GM18507 (cell line): ENCODE measurements at places on chromosomes 4 and X.

- DNase-seq = no peak
Measured at GRCh38 chr4:150934022-150934421, 81.1 kb downstream of the LRBA start.

GRCh38 chr4:148866666-148867065 is 424.5 kb upstream of the NR3C2 start:
- no peak for DNase-seq

DNA sequence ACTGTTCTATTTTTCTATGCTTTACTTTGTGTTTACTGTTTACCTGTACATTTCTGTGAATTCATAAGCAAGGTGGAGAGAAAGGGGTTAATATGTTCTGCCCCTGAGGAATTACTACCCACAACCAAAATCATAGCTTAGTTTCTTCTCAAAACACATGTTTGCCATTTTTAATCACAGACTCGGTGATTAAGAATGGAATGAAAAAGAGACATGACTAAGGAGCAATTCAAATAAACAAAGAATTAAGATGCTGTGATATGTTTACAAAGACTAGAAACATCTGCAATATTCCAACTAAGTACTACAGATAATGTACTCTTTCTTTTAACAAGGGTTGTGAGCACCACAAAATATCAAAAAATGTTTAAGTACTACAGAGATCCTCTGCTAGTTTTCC is 11.7 kb upstream of the FAT4 start:
- no peak for DNase-seq

DNA sequence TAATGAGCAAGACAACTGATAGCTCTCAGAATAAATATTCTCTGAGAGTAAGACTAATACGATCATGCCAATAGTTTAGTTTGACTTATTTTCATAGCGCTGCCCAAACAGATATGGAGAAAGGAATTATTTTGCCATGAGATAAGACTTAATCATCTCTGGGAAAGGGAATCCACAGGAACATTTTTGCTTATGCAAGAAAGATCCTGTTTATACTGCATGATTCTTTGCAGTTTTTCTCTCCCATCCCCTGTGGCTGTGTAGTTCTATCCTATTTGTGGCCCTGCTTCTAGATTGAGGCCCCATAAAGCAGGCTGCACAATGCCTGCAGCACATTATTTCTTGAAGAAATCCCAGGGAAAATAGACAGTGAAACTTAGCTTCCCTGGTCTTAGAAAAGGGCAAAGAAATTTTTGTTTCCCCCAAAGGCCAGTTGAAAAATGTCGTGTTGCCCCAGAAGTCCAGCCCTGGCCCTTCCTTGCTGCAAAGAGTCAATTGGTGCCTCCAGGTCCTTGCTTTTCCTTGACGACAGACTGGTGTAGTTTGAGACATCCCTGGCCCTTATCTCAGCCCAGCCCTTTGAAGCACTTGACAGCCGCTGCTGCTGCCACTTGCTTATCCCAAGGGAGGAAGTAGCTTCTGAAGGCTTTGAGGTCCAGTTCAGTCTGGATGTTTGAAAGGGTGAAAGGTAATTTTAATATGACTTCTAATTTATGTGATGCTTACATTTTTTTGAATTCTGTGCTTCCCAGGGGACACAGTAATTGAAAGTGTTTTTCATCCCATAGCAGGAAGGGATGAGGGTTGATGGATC is 45.0 kb upstream of the SH3RF1 start:
- DNase-seq = no peak

GRCh38 chrX:104370089-104370488 is 115.4 kb upstream of the ESX1 start:
- no peak for DNase-seq

DNA sequence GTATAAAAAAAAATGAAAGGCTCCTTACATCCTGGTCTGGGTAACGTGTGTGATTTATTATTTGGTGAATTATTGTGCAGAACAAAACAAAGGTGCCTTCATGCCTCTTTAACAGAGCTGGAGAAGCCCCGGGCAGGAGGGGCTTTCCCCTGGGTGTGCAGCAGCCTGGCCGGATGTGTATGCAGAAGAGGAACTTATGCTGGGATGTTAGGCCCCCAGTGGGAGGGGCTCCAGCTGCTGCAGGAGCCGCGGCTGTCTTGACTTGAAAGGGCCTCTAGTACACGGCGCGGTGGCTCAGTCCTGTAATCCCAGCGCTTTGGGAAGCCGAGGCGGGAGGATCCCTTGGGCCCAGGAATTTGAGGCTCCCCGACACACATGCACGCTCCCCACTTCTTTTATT is 16.0 kb downstream of the CCNQ start:
- DNase-seq = peak; percentile 63

- DNase-seq = no peak
Measured at GRCh38 chrX:154372612-154373022, 1.8 kb downstream of the FLNA start.

DNA sequence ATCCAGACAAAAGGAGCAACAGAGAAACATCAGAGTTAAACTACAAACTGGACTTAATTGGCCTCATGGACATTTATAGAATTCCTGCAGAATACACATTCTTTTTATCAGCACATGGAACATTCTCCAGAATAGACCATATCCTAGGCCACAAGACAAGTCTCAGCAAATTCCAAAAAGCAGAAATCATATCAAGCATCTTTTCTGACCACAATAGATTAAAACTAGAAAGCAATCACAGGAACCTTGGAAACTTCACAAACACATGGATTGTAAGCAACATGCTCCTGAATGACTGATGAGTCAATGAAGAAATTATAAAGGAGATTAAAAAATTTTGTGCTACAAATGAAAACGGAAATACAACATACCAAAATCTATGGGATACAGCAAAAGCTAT is 526.7 kb downstream of the PCDH7 start:
- no peak for DNase-seq

DNA sequence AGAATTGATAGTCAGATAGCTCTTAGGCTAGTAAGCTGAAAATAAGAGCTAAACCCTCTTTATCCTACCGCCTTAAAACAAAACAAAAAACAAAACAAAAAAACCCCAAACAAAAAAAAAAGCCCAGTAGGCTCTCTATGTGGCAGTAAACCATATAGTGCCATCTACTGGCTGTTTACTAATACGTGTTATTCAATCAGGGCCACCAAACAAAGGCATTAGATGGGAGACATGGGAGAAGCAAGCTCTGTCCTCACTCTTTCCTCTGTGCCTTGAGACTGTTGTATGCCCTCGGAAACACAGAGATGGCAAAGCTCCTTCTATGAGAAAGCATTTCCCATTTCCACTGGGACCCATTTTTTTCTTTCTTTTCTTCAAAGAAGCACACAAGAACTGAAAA is 148.8 kb upstream of the MID1 start:
- DNase-seq = no peak

DNA sequence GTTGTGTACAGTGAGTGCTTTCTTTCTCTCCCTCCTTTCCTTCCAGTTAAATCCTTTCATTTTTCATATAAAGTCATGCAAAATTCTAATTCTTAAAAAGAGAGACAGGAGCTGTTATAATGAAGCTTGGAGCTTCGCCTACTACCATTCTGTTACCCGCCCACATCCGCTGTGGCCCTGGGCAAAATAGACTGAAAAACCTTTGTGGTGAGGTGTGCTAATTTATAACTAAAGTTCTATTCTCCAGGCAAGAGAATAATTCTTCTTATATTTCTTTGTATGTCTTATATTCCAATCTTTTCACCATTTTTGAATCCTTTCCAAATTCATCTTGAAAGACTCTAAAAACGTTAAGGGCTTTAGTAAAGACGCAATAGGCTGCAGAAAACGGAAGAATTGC is 7.0 kb downstream of the QRFPR start:
- no peak for DNase-seq

DNA sequence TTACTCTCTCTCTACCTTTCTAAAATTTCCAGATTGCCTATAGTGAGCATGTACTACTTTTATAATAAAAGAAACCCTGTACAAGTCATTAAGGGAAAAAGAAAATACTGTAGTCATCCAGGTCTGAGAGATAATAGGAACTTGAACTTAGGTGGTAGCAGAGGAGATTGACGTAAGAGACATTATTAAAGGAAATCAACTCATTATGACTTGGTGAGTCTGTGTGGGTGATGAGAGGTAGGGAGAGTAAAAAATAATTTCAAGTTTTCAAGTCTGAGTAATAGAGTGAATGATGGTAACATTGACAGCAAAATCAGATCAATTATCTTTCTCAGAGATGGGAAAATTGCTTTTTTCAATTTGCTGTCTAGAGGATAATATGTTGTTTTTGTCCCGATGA is 44.0 kb upstream of the ZCCHC12 start:
- no peak for DNase-seq
